Activated T-helper 2 cell treated with anti-CD3 and anti-CD28 coated beads, Interferon-gamma antibody, Interleukin-2, Interleukin-4, amounts not matched to agents 10 μg/mL and 5 μg/mL and 100 μg/mL, durations not matched to agents 14 hours and 24 hours and 36 hours (primary cell): ENCODE measurements at places on chromosomes 2 and 18. TPM values are rescaled to one million over a fixed set of nuclear protein-coding genes. Genes with fewer than 3 reads are reported as not detected.

HRH4 gene
- 0.16 and 0.21 TPM in 2 replicates for total RNA-seq

CERKL gene
- total RNA-seq: not detected in 2 replicates

LHCGR gene
- not detected in 2 replicates for total RNA-seq

TTLL4 gene
- total RNA-seq: 55.7 and 64.7 TPM in 2 replicates

ADI1 gene
- 39.8 and 42.7 TPM in 2 replicates for total RNA-seq

AMER3 gene
- total RNA-seq: not detected in 2 replicates

ATP6V1C2 gene
- 0.07 TPM in 1 of 2 replicates, not detected in the other for total RNA-seq

GRCh38 chr2:112812318-112813267 is 24.0 kb downstream of the IL1B start:
- no peak for DNase-seq

- no peak for DNase-seq
These were observed 41.7 kb downstream of the MYO7B start for GRCh38 chr2:127577208-127577475.

GRCh38 chr2:170369894-170370293 is 191.9 kb downstream of the MYO3B start:
- no peak for DNase-seq

DNA sequence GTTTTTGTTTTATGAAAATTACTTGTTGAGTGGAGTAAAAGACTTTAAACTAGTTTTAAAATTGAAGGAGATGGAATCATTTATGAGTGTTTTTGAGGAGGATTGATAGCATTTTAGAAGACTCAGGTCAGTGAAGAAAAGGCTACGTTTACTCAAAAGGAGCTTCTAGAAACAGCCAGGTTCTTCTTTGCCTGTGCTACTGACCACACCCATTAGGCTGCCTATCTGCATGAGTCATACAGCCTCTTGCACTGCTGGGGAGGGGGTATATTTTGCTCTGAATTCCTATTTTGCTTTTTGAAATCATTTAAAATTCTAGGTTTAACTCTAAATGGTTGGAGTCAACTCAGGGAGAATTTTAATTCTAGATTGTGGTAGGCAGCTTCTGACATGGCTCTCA is 22.3 kb downstream of the EFEMP1 start:
- DNase-seq: no peak

- DNase-seq: no peak
These were observed 29.2 kb upstream of the DLX2 start for GRCh38 chr2:172131713-172132555.

GRCh38 chr2:222483513-222484039 is 59.2 kb downstream of the SGPP2 start:
- DNase-seq: no peak

GRCh38 chr2:43831543-43832294 is 6.9 kb downstream of the ABCG5 start:
- DNase-seq: no peak

DNA sequence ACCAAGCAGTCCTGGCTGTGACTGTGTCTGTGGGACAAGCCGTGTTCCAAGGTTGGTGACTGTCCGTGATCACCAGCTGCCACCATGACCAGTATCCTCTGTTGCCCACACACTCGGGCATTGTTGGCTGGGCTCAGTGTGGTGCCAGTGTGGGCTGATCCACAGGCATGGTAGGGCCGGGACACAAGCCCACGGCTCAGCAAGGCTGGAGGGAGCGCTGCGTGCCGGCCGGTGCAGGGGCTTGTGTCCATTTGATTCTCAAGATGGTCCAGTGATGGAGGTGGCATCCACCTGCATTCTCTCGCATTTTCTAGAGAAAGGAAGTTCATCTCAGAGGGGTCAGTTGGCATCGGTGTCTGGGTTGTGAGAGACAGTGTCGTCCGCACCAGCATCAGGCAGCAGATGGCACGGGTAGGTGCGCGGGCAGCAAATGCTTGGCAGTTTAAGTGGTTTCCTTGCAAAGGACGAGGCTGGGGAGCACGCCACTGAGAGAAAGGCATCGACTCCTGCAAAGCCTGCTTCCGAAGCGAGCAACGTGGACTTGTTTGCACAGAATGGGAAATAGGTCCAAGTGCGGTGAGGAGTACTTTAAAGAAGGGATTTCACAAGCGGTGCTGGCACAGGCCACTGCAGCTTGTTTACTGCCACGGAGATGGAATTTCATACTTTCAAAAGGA is 20.9 kb downstream of the TWIST2 start:
- DNase-seq: no peak

GRCh38 chr2:240713071-240713927 is 21.6 kb downstream of the AQP12A start:
- no peak for DNase-seq

DNA sequence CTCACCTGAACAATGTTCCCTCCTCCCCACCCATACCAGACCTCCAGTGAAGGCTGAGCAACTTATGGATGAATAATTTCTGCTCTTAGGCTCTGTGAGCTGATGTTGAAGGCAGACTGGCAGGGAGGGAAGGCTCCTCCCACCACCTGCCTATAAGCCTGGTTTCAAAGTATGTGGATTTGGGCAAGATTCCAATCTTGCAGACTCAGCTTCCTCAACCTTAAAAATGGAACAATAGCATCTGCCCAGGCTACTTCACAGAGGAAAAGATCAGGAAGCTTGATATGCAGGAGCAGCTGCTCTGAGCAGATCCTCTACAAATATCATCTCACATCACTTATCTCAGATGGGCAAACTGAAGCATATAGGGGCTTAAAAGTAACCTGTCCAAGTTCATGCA is 112.2 kb downstream of the ZFP36L2 start:
- DNase-seq: no peak

DNA sequence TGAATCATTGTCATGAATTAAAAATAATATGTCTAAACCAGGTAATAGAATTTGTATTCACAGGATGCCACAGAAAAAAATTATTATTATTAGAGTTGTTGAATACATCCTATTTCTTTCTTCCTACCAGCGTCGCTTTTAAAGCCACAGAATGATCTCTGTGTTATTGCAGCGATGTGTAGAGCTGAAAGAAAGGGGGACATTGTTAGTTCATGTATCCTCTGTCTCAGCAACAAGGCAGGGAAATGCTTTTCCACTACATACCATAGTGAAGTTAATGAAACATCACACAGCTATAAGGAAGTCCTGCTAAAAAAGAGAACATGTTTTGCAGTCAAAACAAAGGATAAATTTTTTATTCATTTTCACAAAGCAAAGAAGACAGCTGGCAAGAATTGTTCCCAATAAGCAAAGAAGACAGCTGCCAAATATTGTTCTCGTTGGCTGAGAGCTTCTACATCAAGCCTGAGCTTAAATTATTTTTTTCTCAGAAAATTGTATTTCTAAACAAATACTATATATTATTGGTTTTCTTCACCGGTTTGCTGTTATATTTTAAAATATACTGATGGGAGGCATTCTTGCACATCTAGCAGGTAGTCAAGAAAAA is 1234.4 kb downstream of the SUCLG1 start:
- no peak for DNase-seq

DNA sequence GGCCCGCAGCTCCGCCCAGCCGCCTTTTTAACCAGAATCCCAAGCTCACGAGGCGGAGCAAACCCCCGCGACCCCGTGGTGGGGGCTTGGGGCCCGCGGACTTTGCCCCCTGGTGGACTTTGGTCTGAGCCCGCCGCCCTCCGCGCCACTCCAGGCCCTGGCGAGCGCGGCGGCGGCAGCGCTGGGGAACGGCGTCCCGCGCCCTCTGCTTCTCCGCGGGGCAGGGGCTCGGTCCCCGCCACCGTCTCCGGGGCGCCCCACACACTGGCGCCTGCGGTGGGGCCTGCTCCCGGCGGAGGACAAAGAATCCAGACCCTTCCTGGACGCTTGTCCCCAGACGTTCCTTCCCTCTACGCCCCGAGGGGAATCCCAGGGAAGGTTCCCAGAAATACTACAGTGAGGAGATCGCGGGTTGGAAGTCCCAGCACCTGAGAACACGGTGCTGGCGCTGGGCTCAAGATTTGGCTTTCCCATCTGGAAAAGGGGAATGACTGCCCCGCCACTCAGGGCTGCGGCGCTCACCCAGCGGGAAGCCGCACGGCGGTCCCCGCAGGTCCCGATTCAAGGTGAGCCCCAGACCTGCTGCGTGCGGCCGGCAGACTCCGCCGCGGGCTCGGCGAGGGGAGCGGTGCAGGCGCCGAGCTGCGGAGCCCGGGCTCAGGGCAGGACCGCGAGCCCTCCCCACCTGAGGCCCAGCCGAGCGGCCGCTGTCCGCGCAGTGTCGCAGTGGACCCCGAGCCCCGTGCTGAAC is at the start of gene HAAO:
Gene HAAO, minus strand, starts transcription at position 1 of the 751 bp plus-strand sequence. CDS start 47 bp downstream, outside the sequence.
- DNase-seq: no peak

DNA sequence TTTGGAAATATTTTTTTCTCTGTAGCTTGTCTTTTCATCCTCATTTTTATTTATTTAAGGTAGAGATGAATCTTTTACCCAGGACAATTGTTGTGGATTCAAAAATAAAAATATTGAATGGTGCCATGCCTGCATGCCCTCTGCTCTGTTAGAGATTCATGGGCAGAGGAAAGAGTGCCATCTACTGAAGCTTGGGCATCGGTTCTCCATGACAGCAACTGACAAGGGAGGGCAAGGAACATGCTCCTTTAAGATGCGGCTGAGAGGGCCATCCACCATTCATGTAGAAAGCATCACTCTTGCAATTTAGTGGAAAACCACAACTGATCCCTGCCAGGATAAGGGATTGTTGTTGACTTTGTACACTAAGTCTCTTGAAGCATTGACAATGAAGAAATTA is 79.9 kb downstream of the PARD3B start:
- no peak for DNase-seq

- DNase-seq: no peak
These were observed 17.3 kb upstream of the KLHL23 start for GRCh38 chr2:169716238-169716886.

GRCh38 chr2:46995844-46996243 is 80.2 kb upstream of the MCFD2 start:
- DNase-seq: no peak

DNA sequence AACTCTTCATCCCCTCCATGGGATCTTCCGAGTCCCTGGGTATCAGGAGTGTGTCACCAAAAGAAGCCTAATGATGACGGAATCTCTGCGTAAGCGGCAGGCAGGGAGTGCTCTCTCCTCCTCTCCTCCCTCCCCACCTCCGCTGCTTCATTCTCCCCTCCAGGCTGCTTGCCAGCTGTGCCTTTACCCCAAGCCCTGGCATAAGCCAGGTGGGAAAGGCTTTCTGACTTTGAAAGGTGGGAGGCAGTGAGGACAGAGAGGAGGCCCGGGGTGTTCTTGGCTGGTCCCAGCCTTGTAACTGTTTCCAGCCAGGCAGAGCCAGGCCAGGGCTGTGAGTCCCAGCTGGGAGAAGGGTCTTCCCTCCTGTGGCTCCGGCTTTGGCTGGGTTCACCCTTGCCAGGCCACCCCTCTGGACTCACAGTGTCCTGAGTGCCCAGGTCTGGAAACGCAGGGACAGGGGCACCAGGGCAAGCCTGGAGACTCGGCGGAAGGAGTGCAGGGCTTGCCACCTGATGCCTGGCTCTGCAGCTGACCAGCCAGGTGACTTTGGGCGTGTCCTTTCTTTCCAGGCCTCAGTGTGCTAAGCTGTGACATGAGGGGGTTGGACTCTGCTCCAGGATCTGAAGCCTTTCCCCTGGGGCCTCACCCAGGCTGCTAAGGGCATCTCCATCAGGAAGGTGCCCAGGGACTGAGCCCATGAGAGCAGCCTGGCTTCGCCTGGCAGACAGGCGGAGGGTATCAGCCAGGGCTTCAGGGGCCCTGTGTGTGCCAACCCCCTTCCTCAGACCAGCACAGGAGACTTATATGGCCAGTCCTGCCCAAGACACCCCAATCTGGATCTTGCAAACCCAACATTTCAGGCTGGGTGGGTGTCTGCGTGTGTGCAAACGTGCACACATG is 32.7 kb upstream of the HPCAL1 start:
- no peak for DNase-seq

GRCh38 chr2:113273981-113274380 is 4.7 kb downstream of the PAX8 start:
- DNase-seq: no peak

DNA sequence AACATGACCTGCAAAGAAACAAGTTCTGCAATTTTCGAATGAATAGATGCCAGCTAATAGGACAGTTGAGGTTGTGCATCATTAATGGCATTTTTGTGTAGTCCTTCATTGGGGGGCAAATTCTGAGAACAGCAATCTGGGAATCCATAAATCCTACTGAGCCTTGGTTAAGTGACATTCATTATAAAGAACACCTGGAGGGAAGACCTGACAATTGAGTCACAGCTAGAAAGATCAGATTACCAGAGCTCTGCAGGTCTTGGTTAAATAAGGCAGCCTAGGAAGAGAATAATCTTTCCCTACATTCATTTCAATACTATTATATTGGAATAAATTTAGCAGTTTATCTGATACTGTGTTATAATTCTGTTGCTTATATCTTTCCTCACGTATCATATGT is 14.3 kb downstream of the KCNH7 start:
- no peak for DNase-seq

- no peak for DNase-seq
These were observed 9.2 kb downstream of the PRADC1 start for GRCh38 chr2:73223821-73224220.

GRCh38 chr2:152431370-152432098 is 96.6 kb downstream of the FMNL2 start:
- no peak for DNase-seq

GRCh38 chr2:165902934-165903333 is 50.6 kb downstream of the TTC21B start:
- no peak for DNase-seq

- no peak for DNase-seq
These were observed 44.5 kb upstream of the ACVR2A start for GRCh38 chr2:147800316-147800715.

DNA sequence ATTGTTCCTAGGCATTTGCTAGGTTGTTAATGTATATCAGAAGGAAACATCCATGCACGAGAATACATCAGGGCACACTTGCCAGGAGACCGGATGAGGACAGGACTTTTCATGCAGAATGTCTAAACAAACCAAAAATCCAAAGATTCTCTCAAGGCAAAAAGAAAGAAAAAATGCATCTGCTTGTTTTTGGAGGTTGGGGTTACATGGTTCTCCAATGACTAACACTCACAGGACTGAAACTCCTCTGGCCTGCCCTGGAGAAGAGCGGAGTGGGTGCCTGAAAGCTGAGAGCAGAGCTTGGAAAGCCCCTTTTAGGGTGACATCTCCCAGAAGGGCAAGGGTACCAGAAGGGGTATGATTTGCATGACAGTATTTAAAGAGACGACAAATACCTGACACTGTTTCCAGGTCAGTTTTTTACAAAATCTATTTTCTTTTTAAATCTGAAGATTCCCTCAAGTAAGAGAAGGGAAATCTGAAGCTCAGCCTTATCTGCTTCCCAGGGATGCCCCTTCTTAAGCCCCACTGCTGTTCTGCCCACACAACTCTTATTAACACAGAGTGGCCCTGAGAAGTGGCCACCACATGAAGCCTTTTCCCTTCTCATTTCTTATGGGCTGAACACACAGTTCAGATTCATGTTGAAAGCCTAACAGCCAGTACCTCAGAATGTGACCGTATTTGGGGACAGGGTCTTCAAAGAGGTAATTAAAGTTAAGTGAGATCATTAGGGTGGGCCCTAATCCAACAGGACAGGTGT is 216.4 kb downstream of the STK39 start:
- no peak for DNase-seq
